ENCODE measurements at places on chromosomes 3 and 15. TPM values are rescaled to one million over a fixed set of nuclear protein-coding genes. Genes with fewer than 3 reads are reported as not detected.

Gene PPM1L
- total RNA-seq: 0.73 TPM

Gene DYNLT2B
- 27.5 TPM for total RNA-seq

Gene TIGIT
- total RNA-seq: not detected

Gene CTXN2
- total RNA-seq: not detected

Gene SPATA12
- 0.62 TPM for total RNA-seq

Gene KCNAB1
- total RNA-seq: not detected

Gene ALCAM
- total RNA-seq: 102 TPM

Gene ALPK3
- total RNA-seq: 0.14 TPM

Gene LYZL4
- total RNA-seq: not detected

Gene SLC22A13
- not detected for total RNA-seq

Gene CHRD
- not detected for total RNA-seq

Gene CHD2
- 27.1 TPM for total RNA-seq

Gene CDHR4
- 0.22 TPM for total RNA-seq

Gene P2RY14
- not detected for total RNA-seq

Gene PTX3
- 1.0 TPM for total RNA-seq

Gene IL16
- not detected for total RNA-seq

Gene MEGF11
- total RNA-seq: 0.31 TPM

Gene TM6SF1
- not detected for total RNA-seq

Gene GOLGA6A
- total RNA-seq: 0.07 TPM

Gene MST1R
- 8.3 TPM for total RNA-seq

Gene DUOXA2
- total RNA-seq: not detected

Gene ARPP21
- 0.32 TPM for total RNA-seq

Gene SLC22A14
- 0.07 TPM for total RNA-seq

Gene FAM107A
- 0.18 TPM for total RNA-seq

Gene MYLK
- 16.7 TPM for total RNA-seq

Gene GPR15
- not detected for total RNA-seq

Gene CCR3
- total RNA-seq: not detected

Gene GOLGA6L10
- 0.78 TPM for total RNA-seq

Gene IL5RA
- total RNA-seq: not detected

Gene AGBL1
- not detected for total RNA-seq

Gene GOLGA8K
- total RNA-seq: 0.42 TPM

Gene GNAT1
- total RNA-seq: not detected

Gene C15orf62
- total RNA-seq: not detected

Gene SV2B
- 0.08 TPM for total RNA-seq

Gene PFKFB4
- total RNA-seq: 12.3 TPM

Gene MELTF
- 59.5 TPM for total RNA-seq

Gene LIPC
- total RNA-seq: 0.09 TPM

Gene BNC1
- 0.72 TPM for total RNA-seq

Gene TCAIM
- 7.0 TPM for total RNA-seq

Gene HEXA
- 137 TPM for total RNA-seq

Gene EFCAB12
- 0.95 TPM for total RNA-seq

Gene LIPH
- 5.1 TPM for total RNA-seq

Gene ATP11B
- total RNA-seq: 12.2 TPM

Gene ARL6IP5
- total RNA-seq: 88.8 TPM

Gene MPI
- 33.1 TPM for total RNA-seq

Gene SPG11
- 7.9 TPM for total RNA-seq

Gene SLC24A5
- total RNA-seq: not detected

Gene TLR9
- total RNA-seq: not detected

Gene KBTBD13
- not detected for total RNA-seq

Gene GP9
- total RNA-seq: not detected

Gene MCF2L2
- total RNA-seq: 0.24 TPM

Gene CP
- total RNA-seq: 4.5 TPM

Data from A549 treated with Mapracorat at 1 μM for 4 hours (cell line).